ENCODE measurements at places on chromosomes 13 and 19.

- DNase-seq, result no peak
These were observed 766 bp downstream of the LRRC25 start for GRCh38 chr19:18396471-18397241.

- no peak for DNase-seq
These were observed 462.9 kb downstream of the ITGBL1 start for GRCh38 chr13:101915331-101915730.

DNA sequence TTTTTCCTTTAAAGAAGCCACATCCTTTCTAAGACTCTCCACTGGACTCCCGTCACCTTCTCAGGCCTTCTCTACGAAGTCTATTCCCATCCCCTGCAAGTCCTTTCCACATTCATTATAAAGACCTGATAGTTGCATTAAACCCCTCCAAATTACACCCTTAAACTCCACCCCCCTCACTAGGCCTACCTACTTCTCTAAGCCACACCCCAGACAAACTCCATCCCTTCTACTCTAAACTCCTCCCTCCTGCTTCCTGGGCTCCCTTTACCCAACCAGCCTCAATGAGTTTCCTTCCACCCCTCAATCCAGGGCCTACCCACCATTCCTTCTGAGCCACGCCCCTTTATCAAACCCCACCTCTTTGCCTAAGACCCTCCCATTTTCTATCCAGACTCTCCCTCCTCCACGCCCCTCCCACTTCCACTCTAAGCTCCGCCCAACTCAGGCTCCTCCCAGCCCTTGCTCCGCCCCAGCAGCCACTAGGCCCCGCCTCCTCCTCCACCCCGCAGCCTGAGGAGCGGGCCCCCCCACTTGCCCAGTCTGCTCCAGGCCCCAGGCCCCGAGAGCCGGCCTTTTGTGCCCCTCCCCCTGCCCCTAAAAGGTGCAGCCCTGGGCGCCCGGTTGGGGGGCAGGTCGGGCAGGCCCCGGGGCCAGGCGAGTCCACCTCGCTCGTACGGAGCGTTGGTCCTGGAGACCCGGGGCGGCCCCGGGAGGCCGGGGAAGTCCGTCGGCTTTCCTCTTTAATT lies 424 bp downstream of the FIZ1 start:
- peak; percentile 94 for DNase-seq

DNA sequence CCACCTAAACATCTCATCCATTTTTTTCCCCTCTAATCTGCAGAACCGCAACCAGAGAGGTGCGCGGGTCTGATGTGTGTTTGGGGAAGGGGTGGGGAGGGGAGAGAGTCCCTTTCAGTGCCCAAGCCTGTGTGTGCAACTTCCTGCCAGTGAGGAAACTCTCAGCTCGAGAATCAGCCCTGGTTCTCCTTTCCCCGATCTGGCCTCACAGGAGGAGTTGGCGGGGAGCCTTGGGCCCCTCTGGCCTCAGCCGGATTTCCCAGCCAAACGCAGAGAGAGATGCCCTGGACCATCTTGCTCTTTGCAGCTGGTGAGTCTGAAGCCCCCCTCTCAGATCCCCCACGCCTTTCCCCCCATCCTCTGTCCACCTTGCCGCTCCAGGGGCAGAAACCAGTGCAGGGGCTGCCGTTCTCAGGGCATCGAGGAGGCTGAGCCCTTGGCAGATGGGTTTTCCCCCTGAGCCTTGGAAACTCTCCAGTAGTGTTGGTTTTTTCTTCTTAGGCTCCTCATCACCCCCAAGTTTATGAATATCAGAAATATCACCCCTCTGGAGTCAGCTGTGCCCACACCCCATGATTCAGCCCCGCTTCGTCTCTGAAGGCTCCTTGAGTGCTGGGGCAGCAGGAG lies at the start of gene C19orf38:
C19orf38 (plus strand) TSS at position 186 of the 627 bp plus-strand sequence; CDS start at position 280, 94 bp downstream.
- no peak for DNase-seq

DNA sequence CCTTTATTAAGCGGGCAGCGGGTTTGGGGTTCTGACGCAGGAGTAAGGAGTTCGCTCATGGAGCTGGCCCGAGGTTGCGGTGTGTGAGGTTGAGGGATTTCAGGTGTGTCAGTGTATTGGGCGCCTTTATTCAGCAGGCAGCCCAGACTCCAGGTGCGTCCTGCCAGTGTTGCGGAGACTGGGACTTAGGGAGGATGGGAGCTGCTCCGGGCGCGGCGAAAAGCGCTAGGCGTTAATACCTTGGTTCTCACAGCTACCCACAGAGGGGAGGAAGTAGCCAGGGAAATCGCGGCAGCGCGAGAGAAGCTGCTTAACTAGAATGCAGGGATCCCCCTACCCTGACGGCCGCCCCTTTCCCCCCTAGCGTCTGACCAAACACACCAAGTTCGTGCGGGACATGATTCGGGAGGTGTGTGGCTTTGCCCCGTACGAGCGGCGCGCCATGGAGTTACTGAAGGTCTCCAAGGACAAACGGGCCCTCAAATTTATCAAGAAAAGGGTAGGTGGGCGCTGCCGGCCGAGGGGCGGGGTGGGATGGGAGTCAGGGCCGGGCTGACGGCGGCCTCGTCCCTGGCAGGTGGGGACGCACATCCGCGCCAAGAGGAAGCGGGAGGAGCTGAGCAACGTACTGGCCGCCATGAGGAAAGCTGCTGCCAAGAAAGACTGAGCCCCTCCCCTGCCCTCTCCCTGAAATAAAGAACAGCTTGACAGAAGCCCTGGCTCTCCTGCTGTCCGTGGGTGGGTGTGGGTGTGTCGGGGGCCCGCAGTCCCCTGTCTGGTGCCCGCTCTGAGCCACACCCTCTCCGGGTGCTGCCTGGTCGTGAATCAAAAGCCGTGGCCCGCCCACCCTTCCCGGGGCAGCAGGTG lies 1.1 kb downstream of the RPL36 start:
- DNase-seq, result peak; percentile 38

- no peak for DNase-seq
These were observed 1491.2 kb upstream of the PCDH20 start for GRCh38 chr13:62906896-62907295.

DNA sequence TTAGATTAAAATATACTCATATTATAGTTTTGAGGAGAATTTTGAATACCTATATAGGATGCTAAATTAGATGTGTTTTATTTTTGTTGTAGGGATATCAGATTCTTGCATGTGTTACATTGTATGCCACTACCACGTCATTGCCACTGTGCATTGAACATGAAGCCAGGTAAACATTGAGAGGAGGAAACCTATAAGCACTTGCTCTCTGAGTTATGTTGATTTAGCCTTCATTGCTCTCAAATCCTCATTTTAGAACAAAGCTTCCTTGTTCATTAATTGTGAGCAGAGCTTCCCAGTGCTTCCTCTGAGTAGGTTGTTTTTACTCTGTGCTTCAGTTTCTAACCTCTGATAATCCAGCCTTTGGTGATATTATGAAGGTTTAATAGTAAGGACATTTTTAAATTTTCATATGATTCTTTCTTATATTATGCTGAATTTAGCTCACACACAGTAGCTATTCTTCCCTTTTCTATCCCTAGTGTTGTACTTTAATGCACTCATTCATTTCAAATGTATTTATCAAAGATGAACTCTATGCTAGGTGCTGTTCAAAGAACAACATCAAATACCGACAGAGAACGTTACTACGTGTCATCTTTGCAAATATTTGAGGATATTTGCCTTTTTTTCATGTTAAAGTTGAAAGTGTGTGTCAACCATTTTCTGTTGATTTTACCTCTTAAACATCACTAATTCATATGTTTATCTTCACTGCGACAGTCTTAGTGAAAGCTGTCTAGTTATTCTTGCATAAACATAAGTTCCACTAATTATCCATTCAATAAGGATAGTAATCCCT lies 1448.0 kb upstream of the MIR17HG start:
- no peak for DNase-seq
